ENCODE measurements at places on chromosomes 2 and 18.
A peak's percentile ranks its signal among the peaks of the same experiment; 100 is the strongest.

DNA sequence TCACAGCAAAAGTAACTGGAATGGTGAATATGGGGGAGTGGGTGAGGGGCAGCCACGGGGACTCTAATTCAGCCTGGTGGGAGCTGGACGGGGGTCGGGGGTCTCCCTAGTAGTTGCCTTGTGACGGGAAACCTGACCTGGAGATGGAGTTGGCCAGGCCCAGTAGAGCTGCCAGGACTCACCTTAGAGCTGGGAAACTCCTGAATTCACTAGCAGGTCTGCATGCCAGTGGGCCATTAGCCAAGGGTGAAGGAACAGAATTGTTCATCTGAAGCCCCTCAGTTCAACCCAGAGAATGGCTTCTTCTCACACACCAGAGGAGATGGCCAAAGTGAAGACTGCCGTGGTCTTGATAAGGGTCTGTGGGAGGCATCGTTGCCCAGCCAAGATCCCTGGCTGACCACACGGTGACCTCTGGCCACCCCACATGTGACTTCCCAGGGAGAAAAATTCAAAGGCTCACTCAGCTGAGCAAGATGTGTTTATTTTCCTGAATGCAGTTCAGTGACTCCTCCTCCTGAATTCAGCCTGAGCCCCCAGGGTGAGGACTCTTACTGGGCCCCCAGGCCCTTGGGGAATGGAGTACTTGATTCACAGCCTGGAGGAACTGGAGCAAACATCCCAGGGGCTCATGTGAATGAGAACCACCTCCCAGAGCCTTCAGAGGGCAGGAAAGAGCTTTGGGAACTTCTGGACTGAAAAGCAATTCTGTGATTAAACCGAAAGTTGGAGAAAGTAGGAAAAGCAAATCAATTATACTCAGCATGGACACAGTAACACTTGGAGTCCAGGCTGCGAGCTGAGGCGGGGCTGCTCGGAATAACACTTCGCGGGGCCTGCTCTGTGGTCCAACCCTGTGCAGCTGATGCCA, 25.2 kb downstream of the MOCOS start:
- DNase-seq: no peak

DNA sequence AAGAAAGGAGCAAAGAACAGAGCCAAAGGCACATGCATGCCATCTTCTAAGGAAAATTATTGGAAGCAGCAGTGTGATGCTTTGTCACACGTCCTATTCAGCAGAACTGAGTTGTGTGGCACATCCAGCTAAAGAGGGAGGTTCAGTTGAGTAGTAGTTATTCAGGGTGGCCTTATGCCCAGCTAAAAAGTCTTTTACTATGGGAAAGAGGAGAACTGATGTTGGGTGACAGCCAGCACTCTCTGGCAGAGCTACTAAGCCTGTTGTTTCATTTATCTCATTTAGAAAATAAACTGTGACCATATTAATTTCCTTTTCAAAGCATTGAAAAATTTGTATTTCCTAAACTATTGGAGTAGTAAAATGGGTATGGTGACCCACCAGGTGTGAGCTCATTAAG, 18.5 kb downstream of the ITGA6 start:
- DNase-seq: no peak

DNA sequence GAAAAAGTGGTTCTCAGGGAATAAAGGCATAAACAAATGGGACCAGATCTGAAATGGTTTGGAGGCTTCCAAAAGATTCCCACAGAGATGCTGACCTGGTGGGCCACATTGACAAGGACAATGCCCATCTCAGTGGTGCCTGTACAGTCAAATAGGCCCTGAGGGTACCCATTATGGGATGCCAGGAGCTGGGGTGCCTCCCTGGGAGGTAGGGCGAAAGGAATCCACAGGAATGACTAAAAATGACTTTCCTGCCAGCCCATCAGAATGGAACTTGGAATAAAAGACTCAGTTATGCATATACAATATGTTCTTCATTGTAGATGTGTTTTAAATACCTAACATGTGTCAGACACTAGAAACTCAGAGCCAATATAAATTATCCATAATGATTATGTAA, 248.5 kb downstream of the RNF144A start:
- DNase-seq: no peak

DNA sequence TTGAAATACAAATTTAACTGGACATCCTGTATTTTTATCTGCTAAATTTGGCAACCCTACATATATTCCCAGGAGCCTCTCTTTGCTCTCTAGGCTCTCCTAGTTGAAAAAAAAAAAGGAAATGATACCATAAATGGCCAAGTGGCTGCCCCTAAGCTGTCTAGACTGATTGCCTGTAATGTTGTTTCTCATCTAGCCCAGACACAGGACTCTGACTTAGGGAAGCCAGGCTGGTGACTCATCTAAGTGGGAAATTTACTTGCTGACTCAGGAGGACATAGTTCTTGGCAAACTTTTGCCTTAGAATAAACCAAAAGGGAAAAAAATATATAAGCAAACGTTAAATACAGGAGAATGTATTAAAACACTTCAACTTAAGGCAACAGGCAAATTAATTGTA, 14.6 kb upstream of the ITGAV start:
- DNase-seq: no peak

DNA sequence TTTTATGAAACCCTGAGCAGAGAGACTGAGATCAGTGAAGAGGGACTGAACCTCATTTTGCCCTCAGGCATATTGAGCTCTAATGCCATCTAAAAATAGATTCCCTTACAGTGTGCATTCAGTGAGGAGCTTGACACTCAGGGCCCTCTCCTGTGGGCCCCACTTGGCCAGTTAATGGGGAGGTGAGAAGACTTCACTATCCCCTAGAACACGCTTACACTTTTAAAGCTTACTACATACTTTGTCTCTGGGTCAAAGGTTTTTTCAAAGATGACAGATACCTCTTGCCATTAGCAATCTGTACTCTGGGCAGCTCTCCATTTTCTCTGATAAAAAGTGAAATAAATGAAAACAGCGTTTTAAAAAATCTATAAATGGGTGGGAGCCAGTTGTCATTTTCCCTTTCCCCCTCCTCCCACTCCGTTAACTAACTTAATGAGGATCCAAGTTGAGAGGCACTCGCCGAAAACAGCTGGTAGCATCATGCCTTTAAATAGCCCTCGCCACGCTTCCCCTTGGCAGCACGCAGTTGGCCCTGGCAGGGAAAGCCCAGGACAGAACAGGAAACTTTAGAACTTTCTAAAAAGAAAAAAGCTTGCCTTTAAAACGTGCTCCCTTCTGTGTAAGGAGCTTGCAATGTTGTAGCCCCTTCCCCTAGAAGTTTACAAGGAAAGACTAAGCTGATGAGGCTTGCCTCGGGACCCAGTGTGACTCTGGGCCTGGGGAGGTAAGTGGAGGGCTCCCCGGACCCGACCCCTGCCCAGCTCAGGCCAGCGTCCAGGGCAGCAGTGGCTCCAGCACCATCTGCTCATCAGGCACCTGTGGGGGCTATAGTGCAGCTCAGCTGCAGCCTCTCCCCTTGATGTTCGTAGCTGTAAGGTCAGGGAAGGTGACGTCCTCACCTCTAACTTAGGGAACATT, 58.8 kb upstream of the FOSL2 start:
- no peak for DNase-seq

DNA sequence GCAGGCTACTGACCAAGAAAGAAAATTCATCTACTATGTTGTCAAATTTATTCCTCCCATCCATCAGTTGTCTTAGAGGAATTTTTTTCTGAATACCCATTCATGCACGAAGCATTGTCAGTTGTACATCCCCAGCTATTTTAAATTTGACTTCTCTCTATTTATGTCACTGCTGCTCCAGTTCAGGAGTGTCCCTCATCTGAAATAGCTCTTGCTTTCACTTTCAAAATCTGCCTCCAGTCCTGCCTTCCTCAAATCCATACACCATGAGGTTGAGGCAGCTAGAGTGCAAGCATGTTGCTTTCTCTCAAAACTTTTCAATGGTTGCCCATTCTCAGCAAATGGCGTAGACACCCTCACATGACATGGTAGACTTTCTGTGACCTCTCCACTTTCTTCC, 335.4 kb upstream of the CDH2 start:
- DNase-seq: no peak

DNA sequence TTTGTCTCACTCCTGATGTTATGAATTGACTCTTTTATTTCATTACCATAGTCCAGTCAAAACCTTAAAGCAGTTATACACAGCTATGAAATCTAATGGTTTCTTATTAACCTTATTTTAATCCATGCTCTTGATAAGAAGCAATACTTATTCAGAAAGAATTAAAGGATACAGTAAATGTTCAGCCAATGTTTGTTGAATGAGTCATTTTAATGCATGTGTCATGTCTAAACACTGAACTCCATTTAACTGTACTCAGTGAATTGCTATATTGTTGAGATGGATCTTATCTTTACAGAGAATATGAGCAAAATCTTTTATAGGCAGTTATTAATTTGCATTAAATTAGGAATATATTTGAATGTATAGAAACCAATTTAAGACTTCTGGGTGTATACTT, 135.1 kb upstream of the TFPI start:
- DNase-seq: no peak

DNA sequence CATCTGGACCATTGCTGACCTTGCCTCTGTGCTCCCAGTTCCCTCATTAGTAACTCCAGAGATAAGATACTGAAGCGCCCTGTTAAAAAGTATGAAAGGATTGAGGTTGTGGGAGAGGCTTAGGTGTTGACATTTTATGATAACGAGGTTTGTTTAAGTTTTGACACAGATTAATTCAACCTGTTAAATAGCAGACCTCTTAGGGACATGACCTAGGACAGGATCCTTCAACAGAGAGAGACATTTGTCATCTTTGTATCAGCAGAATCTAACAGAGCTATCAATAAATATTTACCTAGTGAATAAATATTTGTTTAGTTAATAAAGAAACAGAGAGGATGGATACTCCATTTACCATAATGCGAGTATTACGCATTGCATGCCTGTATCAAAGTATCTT, 99.5 kb downstream of the DCC start:
- DNase-seq: no peak

DNA sequence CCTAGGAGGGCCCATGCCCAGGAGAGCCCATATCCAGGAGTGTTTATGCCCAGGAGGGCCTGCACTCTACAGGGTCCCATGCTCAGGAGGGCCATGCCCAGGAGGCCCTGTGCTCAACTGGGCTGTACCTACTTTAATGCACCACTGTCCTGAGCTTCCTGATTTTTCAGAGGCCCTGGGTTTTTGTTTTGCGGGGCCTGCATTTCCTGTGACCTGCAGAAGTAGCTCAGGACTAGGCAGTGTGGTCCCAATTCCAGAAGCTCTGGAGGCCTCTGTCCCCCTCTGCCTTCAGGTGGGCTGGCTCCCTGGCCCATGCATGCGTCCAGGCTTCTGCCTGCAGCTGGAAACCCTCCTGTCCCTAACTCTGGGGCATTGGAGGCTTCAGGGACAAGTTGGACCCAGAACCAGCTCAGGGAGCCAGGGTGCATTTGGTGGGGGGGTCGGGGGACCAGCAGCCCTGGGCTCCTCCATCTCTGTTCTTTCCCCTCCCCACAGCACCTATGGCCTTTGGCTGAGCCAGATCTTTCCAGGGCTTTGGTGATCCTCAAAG, 10.8 kb downstream of the GPR35 start:
- no peak for DNase-seq

GRCh38 chr2:106840818-106841217, 45.1 kb downstream of the ST6GAL2 start:
- DNase-seq: no peak

DNA sequence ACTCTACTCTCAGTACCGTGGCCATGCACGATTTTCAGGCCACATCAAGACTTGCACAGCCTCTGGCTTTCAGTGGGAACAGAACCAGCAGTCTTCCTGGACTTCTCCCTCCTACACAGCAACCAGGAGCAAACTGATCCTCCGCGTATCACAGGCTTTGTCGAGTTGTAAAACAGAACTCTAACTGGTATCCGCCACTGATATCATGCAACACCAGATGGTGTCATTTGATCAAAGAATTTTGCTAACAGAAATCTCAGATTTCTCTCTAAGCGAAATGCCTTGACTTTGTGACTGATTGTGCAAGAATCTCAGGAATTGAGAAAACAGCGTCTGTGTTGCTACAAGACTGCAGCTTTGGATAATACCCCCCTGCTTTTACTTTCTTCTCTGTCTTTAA, 85.7 kb downstream of the COPS8 start:
- no peak for DNase-seq

GRCh38 chr2:180644709-180645108, 335.7 kb upstream of the UBE2E3 start:
- no peak for DNase-seq

GRCh38 chr2:199370150-199370780, 87.5 kb downstream of the SATB2 start:
- no peak for DNase-seq

- no peak for DNase-seq
Observed at GRCh38 chr2:241940329-241940728, 70.8 kb downstream of the RTP5 start.

GRCh38 chr2:239498576-239498975, 97.8 kb upstream of the HDAC4 start:
- no peak for DNase-seq

GRCh38 chr2:158212301-158212700, 110.6 kb downstream of the UPP2 start:
- DNase-seq: no peak

GRCh38 chr2:45826884-45827635, 175.6 kb downstream of the PRKCE start:
- peak; percentile 36 for DNase-seq

GRCh38 chr2:190785334-190785733, 95.3 kb upstream of the GLS start:
- DNase-seq: no peak

GRCh38 chr2:196041786-196042185, 26.9 kb downstream of the DNAH7 start:
- no peak for DNase-seq

- DNase-seq: no peak
Observed at GRCh38 chr2:98155716-98156115, 68.7 kb downstream of the VWA3B start.

DNA sequence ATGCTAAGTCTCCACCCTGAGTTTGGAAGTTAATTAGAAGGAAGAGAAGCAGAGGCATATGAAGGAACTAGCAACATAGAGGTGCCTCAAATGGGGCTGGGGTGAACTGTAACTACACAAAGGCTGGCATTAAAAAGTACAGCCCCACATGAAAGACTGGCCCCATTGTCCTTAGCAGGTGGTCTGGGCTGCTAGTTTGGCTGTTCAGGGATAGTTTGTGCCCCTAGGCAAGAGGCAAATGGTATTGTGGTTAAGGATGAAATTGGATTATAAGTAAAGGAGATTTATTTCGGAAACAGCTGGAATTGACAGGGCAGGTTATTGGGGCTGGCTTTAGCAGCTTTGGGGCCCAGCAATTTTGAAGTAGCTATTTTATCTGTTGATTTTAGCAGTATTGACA, 365.7 kb upstream of the TNP1 start:
- DNase-seq: no peak

DNA sequence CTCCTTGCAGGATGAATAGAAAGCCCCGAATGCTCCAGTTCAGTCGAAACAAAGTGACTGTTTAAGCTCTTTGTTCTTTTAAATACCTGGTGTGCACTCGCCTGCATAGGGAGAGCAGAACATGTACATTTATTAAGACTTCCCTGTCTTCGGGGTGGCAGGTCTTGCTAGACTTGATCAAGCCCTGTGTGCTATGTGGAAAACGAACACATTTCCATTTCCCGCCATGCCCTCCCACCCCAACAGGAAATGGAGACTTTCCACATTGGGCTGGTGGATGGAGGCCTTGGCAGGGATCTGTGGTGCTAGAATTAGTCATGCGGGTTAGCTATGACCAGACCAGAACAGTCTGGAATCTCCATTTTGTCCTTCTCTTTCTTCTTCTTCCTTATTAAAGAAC, 321.0 kb upstream of the THSD7B start:
- DNase-seq: no peak

- no peak for DNase-seq
Observed at GRCh38 chr2:157900203-157900602, 24.1 kb upstream of the ACVR1 start.
